SJCRH30 (cell line): ENCODE measurements at places on chromosomes 12 and 14. TPM values are rescaled to one million over a fixed set of nuclear protein-coding genes. Genes with fewer than 3 reads are reported as not detected.

The ASIC1 gene
- 7.5 and 8.9 TPM in 2 replicates for total RNA-seq

The LGR5 gene
- 5.1 and 6.4 TPM in 2 replicates for total RNA-seq

The REC8 gene
- total RNA-seq: 1.1 and 2.5 TPM in 2 replicates

The YEATS4 gene
- 30.3 and 34.2 TPM in 2 replicates for total RNA-seq

The OR6C75 gene
- total RNA-seq: not detected in 2 replicates

The ERBB3 gene
- 38.0 and 38.8 TPM in 2 replicates for total RNA-seq

The PSMA6 gene
- 211 and 212 TPM in 2 replicates for total RNA-seq

- no peak for DNase-seq
Observed at GRCh38 chr12:42135259-42135814, 9.3 kb downstream of the GXYLT1 start.

DNA sequence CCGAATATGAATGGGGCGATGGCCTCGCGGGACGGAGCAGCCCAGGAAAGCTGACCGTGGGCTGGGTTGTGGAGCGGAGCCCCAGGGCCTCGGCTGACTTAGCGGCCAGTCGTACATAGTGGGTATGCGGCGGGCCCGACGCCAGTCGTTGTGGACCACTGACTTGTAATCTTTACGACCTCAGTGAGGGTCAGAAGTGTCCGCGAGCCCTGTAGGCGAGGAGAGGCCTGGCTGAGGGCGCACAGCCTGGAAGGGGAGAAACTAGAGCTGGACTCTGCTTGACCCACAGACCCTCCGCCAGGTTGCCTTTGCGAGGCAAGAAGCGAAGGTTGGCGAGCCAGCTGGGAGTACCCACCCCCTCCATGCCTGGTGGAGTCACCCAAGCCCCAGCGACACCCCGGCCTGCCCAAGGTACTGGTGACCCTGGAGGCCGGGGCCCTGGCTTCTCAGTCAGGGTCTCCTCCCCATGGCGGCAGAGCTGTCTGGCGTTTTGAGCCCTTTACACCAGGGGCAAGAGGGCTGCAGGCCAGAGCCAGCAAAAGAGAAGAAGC is 15.6 kb upstream of the DYNC1H1 start:
- no peak for DNase-seq

DNA sequence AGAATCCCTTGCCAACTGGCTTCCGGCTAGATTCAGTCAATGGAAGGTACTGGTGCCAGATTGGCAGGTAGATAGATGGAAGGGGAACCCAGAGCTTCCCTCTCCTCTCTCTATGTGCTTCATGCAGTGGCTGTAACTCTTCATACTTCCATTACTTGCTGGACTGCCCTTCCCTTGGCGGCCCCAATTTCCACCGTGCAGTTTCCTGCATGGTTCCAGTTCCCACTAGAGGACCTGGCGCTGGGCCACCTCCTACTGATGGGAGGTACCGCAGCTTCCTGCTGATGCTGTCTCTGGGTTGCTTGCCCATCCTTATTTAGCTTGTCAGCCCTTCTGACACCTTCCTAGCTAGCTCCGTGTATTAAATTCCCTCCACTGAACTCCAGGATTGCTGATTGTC is 226.4 kb downstream of the ANO2 start:
- no peak for DNase-seq

- no peak for DNase-seq
Observed at GRCh38 chr14:31760277-31760676, 199.1 kb downstream of the NUBPL start.

GRCh38 chr12:129676411-129676810 is 227.4 kb downstream of the TMEM132D start:
- no peak for DNase-seq

- DNase-seq: no peak
Observed at GRCh38 chr12:93130366-93131054, 201.4 kb upstream of the EEA1 start.

DNA sequence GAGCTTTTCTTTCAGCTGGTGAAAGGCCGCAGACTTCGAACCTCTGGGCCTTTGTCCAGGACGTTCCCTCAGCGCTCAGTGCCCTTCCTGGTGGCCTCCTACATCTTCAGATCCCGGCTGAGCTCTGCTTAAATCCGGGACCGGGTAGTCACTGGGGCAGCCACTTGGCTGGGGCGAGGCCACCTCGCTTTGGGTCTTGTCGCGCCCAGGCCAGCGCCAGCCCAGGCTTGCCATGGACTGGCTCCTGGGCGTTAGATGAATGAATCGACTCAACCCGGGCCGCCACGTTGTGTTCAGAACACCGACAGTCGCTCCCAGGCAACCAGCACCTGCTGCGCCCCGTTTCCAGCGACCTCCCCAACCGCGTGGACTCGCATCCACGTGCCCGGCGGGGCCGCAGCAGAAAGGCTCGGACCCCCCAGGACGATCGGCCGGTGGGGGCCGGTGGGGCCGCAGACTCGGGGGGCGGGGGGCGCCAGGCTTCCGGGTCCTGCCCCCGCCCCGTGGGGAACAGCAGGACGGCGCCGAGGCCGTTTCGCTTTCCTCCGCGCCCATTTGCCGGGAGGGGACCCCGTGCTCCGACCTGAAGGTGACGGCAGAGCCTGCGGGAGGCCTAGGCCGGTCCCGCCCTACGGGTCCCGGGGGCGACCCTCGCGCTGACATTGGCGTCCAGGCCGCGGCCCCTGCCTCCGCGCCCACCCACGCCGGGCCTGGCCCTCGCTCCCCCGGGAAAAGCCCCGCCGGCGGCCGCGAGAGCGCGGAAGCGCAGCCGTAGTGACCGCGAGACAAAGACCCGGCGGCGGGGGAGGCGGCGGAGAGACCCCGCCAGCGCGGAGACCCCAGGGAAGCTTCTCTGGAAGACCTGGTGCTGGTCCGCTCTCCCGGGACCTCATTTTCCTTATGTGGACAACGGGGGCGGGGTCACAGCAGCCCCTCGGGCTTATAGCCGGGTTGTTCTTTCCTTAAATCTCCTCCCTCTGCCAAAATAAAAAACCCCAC is 37.3 kb upstream of the RCOR1 start:
- no peak for DNase-seq

- no peak for DNase-seq
Observed at GRCh38 chr14:86013641-86014040, 483.7 kb downstream of the FLRT2 start.

DNA sequence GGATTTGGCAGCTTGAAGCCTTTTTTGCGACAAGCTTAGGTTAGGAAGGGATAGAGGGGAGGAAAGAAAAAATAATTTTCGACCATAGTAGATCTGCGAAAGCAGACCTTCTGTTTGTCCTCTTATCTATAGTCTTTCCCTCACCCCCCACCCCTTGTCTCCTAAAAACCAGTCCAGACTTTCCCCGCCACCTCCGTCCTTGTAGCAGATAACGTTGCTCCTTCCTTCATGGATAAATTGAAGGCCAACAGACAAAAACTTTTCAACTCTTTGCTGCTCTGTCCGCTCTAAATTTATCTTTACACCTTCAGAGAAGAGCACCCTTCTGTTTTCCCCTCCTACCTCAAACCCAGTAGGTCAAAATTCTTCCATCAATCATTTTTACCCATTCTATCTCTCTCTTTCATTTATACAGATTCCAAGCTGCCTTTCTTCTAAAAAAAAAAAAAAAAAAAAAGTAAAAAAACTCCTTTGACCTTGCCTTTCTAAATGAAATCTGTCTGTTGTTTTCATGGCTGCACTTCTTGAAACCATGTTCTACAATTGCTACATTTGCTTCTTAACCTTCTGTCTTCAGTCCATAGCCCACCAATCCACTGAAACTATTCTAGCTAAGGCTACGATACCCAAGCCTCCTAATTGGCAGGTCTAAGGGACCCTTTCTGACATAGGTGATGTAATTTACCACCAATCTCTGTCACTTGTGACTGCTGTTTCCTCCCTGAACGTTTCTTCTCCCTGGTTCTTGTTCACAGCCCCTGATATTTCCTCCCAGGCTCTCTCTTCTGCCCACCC is 11.1 kb upstream of the NEMF start:
- DNase-seq: no peak

DNA sequence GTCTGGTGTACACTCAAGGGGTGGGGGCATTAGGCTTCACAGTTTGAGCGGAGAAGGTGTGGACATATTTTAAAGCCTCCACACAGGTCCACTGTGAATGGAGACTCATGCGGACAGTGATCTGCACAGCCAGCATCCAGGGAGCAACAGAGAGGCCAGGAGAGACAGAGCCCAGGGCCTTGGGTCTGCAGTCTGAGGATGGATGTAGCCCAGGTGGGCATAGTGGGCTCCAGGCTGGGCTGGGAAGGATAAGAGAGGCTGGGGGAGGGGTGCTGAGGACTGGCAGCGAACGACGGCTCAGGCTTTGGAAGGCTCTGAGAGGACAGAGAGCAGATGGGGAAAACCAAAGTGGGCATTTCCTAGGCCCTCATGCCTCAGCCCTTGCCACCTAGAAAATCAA is 128.8 kb downstream of the PAPOLA start:
- DNase-seq: no peak
